Dermis blood vessel endothelial cell (primary cell): ENCODE measurements at places on chromosomes 1 and 21.
A peak's percentile ranks its signal among the peaks of the same experiment; 100 is the strongest.

DNA sequence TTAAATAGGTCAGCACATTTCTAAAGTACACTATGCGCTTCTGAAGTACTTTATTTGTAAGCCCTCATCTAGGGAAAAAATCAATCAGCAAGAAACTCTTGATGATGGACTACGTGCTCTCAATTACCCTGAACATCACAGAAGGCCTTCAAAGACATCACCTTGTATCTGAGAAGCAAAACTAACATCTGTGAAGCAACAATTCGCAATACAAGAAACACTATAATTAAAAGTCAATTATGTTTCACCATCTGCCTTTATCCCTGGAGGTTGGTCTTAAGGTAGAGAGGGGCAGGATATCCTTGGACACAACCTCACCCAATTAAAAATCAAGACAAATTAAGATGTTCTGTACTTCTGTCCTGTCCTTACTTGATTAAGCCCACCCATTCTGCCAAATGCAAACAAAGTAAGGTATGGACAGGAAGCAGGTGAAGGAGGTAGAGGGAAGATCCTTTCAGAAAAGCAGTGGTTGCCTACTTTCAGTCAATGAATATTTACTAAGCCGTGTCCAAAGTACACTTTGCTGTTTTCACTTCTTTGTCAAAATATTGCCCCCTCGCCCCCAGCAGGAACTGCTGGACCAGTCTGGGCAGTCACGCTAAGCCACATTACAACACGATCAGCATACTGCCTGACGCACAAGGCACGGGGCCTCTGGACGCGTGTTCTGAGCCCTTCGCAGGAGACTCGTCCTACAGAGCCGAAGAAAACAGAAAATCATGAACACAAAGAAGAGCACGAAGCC is 887 bp downstream of the SLC19A2 start:
- DNase-seq, result peak; percentile 71

DNA sequence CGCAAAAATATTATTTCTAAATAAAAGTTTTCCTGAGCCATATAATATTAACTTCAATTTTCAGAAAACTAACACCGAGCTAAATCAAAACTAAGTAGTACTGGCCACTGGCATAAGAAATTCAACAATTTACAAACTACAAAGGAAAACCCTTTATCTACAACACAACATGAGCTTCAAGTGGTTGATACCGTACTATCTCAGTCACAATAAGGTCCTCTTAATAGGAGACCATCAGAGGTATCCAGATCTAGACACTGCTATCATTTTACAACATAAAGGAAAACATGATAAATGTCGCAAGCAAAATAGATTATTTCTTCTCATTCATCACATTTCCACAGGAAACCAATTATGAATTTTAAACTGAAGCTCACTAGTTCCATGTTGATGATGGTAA is 39.5 kb downstream of the GATAD2B start:
- DNase-seq, result no peak

DNA sequence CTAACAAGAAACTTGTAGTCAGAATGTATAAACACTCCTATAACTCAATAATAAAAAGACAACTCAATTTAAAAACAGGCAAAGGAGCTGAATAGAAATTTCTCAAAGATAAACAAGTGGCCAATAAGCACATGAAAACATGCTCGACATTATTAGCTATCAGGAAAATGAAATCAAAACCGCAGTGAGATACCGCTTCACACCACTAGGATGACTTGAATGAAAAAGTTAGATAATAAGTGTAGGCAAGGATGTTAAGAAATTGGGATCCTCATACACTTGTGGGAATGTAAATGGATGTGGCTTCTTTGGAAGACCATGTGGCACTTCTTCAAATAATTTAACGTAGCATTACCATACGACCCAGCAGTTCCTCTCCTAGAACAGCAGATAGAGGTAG is 8.9 kb downstream of the RALGPS2 start:
- no peak for DNase-seq

DNA sequence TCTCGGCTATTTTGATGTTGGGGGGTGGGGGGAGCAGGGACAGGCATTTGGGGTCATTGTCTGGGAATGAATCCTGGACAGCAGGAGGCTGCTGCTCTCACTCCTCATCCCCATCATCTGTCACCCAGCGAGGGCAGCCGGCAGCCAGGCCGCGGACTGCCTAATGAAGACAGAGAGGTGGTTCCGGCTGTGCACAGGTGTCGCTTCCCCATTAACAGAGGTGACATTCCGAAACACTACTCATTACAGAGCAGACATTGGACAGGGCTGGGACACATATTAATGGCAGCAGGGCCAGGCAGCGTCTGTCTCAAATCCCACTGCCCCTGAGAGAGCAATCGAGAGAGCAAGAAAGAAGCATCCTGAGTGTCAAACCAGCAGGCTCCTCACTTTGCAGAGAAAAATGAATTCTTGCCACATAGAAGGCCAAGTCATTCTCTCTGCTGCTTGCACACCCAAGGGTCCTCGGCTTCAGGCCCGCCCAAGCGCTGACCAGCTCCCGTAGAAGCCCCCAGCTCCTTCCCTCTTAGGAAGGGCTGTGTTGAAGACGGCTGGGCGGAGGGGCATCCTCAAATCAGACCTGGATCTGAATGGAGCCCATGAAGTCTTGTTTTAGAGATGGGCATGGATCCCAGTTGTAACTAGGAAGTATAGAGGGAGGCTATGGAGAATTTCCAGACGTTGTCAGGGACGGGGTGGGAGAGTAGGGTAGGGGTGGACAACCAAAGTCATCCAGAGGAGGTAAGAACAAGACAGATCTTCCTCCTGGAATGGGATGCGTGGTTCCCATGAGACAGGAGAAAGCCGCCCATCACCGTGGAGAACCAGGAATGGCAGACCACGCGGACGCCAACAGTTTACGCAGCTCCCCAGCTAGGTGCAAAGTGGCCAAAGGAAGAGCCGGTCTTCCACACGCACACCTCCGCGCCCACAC is 8.2 kb upstream of the LEMD1 start:
- no peak for DNase-seq

- no peak for DNase-seq
These were observed 546 bp upstream of the ZNF697 start for GRCh38 chr1:119648620-119649004.

- no peak for DNase-seq
These were observed 9.4 kb downstream of the POFUT2 start for GRCh38 chr21:45278156-45278911.

GRCh38 chr1:159827102-159827490 is 423 bp downstream of the SLAMF8 start:
- no peak for DNase-seq

DNA sequence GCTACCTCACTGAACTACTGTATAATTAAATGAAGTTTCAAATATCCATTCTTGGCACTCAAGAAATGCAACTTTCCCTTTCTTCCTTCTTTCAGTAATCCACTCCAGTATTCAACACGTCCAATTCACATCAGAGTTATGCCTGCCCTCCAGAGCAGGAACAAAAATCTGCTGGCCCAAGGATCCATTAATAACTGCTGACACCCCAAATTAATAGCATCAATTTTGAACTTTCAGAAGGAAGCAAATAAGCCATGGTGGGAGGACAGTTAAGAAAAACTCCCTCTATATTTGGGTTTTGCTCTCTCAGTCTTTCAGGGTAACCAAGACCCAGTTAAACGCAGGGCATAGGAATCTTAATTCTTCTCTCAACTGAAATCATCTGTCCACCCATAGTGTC is 31.9 kb upstream of the TNFSF4 start:
- DNase-seq, result no peak

DNA sequence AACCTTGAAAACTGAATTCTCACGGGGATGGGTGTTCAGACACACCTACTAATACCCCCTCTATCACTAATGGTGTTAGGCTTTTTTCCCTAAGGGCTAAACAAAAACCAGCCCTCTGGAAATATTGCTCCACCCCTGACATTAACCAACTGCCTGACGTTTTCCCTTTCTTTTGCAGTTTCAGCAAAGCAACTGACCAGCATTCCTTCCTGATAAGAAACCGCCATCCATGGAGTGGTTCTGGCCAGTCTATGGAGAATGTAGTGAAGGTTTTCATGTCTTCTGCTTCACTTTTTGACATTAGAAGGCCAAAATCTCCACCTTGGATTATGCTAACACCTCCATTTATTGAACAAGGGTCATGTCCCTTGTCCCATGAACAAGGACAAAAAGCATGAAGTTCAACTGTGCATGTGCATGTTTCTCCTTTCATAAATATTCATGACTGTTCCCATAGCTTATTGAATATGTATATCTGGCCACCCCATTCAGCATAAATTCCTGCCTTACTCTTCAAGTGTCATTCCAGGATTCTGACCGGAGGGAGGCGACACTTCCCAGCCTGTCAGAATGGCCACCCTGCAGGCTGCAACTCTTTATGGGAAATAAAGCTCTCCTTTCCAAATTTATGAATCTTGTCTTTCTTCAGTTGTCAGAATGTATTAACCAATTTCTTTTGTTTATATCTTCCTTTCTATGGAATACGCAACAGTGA is 314.3 kb downstream of the HHIPL2 start:
- no peak for DNase-seq

DNA sequence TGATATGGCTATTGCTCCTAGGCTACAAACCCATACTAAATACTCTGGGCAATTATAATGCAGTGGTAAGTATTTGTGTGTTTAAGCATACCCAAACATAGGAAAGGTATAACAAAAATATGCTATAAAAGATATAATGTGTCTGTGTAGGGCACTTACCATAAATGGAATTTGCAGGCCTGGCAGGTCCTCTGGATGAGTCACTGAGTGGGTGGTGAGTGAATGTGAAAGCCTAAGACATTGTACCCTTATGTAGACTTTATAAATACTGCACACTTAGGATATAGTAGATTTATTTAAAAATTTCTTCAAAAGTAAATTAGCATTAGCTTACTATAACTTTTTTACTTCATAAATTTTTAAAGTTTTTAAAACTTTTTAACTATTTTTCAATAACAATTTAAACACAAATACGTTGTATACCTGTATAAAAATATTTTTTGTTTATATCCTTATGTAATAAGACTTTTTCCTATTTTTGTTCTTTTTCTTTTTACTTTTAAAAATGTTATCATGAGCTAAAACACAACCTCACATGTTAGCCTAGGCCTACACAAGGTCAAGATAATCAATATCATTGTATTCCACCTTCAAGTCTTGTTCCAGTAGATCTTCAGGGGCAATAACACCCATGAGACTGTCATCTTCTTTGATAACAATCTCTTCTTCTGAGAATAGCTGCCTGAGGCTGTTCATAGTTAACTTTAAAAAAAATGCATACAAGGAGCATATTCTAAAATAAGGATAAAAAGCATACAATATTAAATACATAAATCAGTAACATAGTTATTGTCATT is 306.3 kb upstream of the RGS18 start:
- peak; percentile 4 for DNase-seq

GRCh38 chr1:101852936-101853335 is 143.8 kb downstream of the OLFM3 start:
- DNase-seq, result no peak

- DNase-seq, result no peak
These were observed 144.9 kb upstream of the HP1BP3 start for GRCh38 chr1:20931930-20932436.

- peak; percentile 56 for DNase-seq
These were observed 73.5 kb downstream of the OSBPL9 start for GRCh38 chr1:51690285-51690961.

GRCh38 chr1:2001773-2002411 is 1.7 kb downstream of the CFAP74 start:
- no peak for DNase-seq

- no peak for DNase-seq
These were observed 1077.3 kb downstream of the KCNT2 start for GRCh38 chr1:195530961-195531360.

GRCh38 chr1:167086768-167087167 is 3.4 kb downstream of the GPA33 start:
- no peak for DNase-seq

- DNase-seq, result no peak
These were observed 3.7 kb downstream of the CFAP410 start for GRCh38 chr21:44335266-44336059.

DNA sequence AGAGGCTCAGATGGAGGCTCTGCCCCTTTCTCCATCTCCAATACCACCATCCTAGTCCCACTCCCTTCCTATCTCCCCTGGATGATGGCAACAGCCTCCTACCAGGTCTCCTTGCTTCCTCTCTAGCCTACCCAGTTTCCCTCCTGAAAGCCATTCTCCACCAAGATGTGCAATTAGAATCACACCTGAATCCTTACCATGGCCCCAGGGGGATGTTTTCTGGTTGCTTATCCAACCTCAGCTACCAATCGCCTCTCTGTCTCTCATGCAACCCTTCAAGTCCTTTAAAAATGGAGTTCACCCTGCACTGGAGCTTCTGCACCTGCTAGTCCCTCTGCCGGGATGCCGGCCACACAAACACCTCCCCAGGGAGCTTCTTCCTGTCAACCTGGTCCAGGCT is 2.9 kb downstream of the RCAN1 start:
- no peak for DNase-seq

- DNase-seq, result no peak
These were observed 54.9 kb upstream of the ENAH start for GRCh38 chr1:225707824-225708223.

GRCh38 chr1:1013922-1014648 is 788 bp downstream of the ISG15 start:
- DNase-seq, result peak; percentile 64

DNA sequence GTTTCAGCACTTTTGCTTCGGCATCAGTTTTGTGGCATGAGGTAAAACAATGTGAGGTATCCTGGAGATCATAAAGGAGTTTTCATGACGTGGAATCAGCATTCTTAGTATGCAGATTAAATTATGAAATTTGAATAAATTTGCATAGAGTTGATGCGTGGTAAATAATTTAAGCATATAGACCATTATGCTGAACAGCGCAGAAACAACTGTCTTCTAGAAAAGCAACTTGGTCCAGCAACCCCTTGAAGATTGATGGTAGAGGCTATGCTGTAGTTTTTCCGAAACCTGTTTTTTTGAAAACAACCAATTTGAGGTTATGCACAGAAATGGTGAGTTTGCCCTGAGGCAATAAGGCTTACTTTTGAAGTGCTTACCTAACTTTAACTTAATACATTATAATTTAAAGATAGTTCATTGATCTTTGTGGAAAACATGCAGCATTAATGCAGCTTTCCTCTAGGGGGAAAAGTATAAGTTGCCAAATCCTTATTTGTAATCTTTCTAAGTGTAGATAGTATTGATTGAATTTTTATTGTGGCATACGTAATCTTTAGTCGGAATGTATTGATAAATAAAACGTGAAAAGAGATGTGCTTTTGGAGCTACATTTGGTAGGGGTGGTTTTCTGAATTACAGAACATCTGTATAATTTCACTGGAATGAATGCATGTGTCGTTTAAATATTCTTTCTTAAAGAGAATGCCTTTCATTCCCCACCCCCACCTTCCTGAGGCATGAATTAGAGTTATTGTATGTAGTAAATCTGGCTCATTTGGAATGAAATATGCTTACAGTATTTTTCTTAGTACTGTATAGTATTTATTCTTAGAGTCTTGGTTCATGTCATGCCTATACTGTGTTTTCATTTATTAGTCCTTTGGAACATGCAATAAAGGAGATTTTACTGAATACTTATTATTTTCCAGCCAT is 3.8 kb downstream of the PRDM2 start:
- DNase-seq, result no peak

- DNase-seq, result no peak
These were observed 536.6 kb upstream of the NR5A2 start for GRCh38 chr1:199490769-199491527.

- DNase-seq, result no peak
These were observed 10.8 kb downstream of the BLACAT1 start for GRCh38 chr1:205444931-205445645.

GRCh38 chr1:224211206-224211962 is 28.3 kb downstream of the DEGS1 start:
- peak; percentile 88 for DNase-seq

GRCh38 chr1:196690582-196690981 is 38.7 kb downstream of the CFH start:
- no peak for DNase-seq
